GM12878 (cell line): ENCODE measurements at places on chromosomes 2 and 18. TPM values are rescaled to one million over a fixed set of nuclear protein-coding genes. Genes with fewer than 3 reads are reported as not detected.

The RAMP1 gene
- not detected in 2 replicates for total RNA-seq

The CXCR1 gene
- not detected in 2 replicates for total RNA-seq

The INO80B gene
- 26.7 and 26.9 TPM in 2 replicates for total RNA-seq

The PLCL1 gene
- 0.40 and 0.46 TPM in 2 replicates for total RNA-seq

The CFAP65 gene
- not detected in 2 replicates for total RNA-seq

The ERMN gene
- 1.2 and 1.5 TPM in 2 replicates for total RNA-seq
